Urinary bladder (tissue), 4 donors: ENCODE measurements at places on chromosomes 1 and 21. TPM values are rescaled to one million over a fixed set of nuclear protein-coding genes. Genes with fewer than 3 reads are reported as not detected.

CHIT1 gene
- total RNA-seq = 0.11 TPM

LCE4A gene
- not detected for total RNA-seq

PAX7 gene
- total RNA-seq = 0.95 TPM

ORC1 gene
- total RNA-seq = 2.7 TPM

CFAP141 gene
- not detected for total RNA-seq

FAM78B gene
- total RNA-seq = 1.1 TPM

FAM177B gene
- total RNA-seq = 0.53 TPM

SPATA21 gene
- total RNA-seq = not detected

ST6GALNAC3 gene
- 39.1 TPM for total RNA-seq

IGSF9 gene
- total RNA-seq = 1.7 TPM

LIN28A gene
- total RNA-seq = not detected

SEMA4A gene
- total RNA-seq = 7.3 TPM
